Cerebellar nuclear complex (tissue), 1 donor: ENCODE measurements at places on chromosomes 16 and 17.
A peak's percentile ranks its signal among the peaks of the same experiment; 100 is the strongest.

DNA sequence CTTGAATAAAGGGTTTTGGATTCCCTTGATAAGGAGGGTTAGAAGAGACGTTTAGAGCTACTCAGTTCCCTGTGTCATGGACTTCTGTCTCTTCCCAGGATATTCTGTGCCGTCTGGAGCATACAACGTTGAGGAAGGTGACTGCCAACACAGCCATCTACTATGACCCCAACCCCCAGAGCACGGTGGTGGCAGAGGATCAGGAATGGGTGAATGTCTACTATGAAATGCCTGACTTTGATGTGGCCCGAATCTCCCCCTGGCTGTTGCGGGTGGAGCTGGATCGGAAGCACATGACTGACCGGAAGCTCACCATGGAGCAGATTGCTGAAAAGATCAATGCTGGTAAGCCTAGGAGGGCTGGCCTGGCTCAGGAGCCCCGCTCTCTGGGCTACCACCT, 24.7 kb downstream of the POLR2A start:
- no peak for DNase-seq

DNA sequence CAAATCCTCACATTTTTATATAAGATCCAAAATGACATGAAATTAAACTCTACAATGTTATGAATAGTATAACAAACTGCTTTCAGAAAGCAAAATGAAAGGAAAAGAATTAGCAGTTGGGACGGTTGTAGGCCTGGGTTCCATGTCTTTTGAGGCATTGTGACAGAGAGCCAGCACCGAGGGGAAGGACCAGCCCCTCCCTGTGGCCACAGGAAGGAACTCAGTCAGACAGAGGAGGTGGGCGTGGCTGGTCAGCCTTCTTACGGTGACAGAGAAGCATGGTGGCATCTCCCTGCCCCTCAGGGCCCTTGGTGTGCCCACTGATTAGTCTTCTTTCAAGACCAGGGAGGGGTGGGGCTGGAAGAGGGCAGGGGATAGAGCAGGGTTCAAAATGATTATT, 5.7 kb downstream of the ZNF319 start:
- no peak for DNase-seq

DNA sequence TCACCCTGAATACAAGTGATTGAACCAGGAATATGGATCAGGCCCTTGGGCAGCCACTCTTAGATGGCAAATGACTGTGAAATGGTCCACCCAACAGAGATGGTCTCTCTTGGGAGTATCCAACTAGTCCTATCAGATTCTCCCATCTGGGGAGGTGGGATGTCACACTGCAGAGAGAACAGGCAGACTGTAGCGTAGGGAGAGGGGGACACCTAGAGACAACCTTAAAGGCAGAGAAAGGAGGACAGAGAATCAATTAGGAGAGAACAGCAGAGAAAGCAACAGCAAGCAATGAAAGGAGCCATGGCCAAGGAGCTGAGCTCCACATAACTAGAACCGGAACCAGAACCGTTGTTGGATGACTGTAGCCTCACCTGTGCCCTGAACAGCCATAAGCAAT, 37.2 kb downstream of the IQCK start:
- no peak for DNase-seq

GRCh38 chr17:46020998-46021397, 21.9 kb downstream of the STH start:
- DNase-seq: no peak

DNA sequence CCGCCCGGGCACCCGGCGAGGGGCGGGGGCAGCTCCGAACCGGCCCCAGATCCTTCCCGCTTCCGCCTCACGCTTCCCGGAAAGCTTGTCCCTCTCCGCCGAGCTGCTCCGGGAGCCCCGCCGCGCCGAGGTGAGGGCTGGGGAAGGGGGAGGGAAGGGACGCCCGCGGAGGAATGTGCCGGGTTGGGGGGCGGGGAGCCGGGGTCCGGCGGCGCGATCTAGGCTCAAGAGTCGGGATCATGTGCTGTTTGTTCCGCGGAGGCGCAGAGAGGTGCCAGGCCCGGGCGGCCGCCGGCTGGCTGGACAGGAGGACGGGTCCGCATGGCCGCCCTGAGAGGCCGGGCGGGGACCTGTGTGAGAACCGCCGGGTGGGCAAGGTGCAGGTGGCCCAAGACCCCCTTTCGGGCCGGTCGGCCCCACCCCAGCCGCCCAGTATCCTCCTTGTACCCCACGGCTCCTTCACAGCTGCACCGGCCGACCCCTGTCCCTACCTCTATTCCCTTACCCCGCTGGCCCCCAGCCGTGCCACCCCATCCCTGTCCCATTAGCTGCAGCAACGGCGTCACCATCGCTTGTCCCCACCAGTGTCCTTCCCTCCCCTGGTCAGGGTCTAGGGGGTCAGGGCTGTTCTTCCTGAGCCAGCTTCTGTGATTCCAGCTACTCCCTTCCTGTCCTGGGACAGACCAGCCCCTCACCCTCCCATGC, 429 bp downstream of the KIF1C start:
- DNase-seq: no peak

DNA sequence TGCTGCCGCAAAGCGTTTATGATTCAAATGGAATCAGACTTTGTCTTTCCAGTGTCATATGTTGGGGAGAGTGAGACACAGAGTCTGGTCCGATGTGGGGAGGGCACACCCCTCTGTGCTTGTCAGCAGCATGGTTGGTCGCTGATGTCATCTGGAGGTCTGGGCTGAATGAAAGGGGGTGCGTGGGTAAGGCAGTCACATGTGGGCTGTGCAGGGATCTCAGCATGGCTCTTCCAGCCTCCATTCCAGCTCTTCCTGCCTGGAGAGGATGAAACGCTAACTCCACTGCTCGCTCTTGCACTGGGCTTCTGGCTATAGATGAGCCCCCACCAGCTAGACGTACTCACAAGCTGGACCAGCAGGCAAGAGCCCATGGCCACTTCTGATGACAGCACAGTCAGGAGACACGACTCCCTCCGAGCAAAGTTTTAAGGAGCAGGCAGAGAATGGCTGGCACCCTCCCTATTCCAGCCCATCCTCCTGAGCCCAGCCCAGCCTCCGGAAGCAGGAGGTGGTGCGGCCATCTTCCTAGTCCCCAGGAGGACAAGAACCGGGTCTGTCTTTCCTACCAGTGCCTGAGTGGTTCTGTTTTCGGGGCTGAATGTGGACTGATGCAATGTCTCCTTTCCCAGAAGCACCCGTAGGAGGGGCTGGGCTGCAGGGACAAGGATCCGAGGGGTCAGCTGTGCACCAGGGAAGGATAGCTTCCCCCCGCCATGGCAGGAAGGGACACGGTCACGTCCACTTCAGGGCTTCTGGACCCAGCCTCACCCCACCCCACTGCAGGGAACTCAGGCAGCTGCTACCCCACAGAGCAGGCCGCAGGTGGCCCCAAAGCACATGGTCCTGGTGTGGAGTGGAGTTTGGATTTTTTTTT, 41.5 kb upstream of the CBFA2T3 start:
- no peak for DNase-seq

DNA sequence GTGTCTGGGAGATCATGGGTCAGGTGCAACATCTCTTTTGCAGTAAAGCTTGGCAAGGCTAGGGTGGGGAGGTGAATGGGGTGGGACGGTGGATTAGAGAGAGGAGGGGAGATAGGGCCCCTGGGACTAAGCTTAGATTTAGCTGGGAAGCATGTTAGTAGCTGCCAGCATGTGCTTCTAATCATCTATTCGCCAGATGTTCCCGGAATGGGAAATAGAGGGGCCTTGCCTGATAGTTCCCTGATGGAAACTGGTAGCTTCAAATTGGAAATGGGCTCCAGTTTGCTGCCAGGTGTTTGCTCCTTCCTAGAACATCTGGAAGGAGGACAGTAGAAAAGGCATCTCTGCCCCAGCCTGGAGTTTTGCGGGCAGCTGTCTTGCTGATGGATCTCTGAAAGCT, 176.1 kb downstream of the CCDC182 start:
- DNase-seq: no peak

- no peak for DNase-seq
Measured at GRCh38 chr16:1532771-1533170, 695 bp upstream of the TMEM204 start.

- DNase-seq: no peak
Measured at GRCh38 chr16:83619381-83620150, 188.2 kb upstream of the HSBP1 start.

- no peak for DNase-seq
Measured at GRCh38 chr17:48441231-48441711, 11.3 kb upstream of the SKAP1 start.

DNA sequence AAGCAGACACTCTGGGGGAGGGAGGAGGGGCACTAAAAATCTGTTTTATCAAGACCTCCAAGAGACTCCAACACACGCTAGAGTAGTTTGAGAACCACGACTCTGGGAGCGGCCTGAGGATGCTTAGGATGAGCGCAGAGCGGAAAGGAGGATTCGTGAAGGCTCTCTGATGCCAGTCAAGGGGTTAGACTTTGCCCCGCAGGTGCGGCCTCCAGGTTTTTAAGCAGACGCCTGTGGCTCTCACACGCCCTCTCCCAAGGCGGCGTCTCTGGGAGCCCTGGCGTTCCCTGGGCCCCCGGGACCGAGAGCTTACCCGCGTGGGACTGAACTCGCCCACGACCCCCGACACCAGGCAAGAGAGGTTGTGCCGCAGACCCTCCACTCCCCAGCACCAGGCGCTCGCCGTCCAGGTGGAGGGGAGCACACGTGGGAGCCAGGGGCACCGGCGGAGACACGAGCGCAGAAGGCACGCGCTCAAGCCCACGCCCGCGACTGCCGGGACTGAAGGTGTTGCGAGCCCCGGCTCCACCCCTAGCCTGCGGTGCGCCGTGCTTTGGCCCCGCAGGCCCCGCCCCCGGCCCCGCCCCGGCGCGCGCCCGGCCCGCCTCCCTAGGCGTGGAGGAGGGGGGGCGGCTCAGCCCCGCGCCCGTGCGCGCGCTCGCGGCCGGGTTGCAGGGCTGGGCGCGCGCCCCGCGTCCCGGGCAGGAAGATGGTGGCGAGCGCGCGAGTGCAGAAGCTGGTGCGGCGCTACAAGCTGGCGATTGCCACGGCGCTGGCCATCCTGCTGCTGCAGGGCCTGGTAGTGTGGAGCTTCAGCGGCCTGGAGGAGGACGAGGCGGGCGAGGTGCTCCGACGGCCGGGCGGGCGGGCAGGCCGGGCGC, at the start of gene XYLT2:
XYLT2 (plus strand) TSS at position 695 of the 881 bp plus-strand sequence; CDS start at position 710, 15 bp downstream.
- DNase-seq: peak; percentile 40

DNA sequence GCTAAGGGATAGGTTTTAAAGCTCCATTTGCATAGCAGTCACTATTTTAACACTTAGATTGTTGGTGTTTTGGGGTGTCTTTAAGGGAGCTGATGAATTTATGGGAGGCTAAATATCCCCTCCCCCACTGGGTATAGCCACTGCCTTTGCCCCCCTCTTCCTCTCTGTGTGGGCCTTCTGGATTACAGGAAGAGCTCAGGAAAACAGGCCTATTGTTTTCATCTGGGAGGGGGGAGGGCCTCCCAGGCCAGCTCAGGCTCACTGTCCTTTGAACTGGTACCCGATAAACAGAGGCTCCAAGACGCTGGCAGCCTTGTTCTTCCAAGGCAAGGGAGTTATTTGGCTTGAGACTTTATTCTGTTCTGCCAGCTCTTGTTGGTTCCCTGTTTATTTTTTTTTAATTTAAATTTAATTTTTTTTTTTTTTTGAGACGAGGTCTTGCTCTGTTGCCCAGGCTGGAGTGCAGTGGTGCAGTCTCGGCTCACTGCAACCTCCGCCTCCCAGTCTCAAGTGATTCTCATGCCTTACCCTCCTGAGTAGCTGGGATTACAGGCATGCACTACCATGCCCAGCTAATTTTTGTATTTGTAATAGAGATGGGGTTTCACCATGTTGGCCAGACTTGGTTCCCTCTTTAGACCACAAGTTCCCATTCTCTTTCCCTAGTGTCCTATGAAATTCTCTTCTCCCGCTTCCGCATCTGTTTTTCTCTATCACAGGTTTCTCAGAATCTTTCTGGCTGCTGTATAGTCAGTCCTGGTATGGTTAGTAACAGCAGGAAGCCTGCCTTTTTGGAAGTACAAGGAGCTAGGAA, 25.1 kb downstream of the MINK1 start:
- DNase-seq: no peak

DNA sequence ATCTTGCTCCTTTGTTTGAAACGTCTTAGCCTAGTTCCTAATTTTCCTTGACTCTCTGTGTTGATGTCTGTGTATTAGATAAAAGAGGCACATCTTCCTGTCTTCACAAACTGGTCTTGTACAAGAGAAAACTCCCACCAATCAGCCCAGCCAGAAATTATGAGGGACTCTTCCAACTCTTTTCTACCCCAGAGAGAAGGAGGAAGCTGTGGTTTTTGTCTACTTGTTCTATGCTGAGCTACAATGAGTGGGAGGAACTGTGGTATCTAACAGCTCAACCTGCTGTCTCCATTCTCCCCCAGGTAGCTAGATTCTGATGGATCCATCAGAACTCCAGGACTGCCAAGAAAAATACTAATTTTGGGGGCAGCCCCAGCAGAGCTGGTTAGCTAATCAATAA, 392.5 kb downstream of the HS3ST3B1 start:
- no peak for DNase-seq

DNA sequence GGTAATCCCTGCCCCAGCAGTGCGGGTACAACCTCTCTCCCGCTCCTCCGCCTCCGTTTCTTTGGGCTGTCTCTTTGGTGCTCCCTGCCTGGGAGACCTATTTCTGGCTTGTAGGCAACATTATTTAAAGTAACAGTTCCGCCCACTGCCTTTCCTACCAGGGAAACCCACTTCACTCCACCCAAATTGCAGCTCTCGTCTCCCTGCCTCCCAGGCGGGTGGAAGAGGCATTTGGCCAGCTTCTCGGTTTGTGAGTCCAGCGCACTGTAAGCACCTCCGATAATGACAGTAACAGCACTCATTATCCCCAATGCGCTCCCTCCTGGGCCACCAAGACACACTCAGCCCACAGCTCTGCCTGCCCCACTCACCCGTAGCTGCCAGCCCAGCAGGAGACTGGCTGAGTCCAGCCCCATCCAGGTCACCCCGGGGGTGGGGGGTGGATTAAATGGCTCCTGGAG, 165.1 kb upstream of the CDC42EP4 start:
- DNase-seq: no peak

DNA sequence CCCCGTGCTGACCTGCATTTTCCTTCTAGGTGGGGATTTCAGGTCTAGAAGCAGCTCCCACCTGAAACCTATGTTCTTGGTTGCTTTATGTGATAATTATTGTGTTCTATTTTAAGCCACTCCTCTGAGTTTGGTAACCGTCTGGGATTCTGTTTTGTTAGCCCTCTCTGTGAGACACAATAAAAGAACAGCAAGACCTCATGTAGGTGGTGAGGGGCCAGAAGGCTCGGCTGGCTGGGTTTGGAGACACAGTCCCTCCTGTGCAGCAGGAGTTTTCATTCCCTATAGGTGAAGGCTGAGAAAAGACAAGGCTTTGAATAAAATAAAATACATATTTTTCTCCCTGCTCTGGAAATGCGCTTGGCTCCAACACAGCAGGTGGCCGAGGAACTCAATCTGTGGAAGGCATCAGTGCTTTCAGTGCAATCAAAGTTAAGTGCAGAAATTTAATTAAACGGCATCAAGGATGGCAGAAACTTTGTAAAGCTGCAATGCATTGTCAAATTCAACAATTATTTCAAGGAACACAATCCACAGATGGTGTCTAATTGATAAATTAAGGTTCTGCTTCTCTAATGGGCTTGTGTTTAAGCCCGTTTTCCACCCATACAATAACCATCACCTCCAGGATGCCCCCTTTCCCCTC, 107.8 kb downstream of the MSI2 start:
- no peak for DNase-seq
